ENCODE measurements at places on chromosomes 5 and 9.

- DNase-seq = no peak
Observed at GRCh38 chr5:11355491-11355890, 548.8 kb downstream of the CTNND2 start.

DNA sequence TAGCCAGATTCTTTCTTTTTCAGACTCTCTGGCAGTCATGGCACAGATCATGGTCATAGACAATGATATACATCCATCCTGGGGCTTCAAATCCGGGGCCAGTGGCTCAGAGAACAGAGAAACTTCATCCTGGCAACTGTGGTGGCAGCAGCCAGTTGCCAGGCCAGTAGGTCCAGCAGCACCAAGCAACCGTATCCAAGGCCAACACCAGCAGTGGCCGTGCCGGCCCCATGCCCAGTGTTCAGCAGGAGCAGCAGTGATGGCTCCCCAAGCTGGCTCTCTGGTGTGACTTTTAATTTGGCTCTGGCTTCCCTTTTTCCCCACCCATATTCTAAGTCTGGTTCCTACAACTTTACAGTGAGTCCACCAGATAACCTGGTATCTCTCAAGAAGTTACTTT, 300.5 kb downstream of the DEPDC1B start:
- no peak for DNase-seq

GRCh38 chr5:76854644-76855043, 4.8 kb downstream of the S100Z start:
- DNase-seq = no peak

GRCh38 chr5:22649074-22649473, 204.1 kb downstream of the CDH12 start:
- no peak for DNase-seq

- no peak for DNase-seq
Observed at GRCh38 chr9:28289746-28290145, 716.5 kb upstream of the C9orf72 start.

DNA sequence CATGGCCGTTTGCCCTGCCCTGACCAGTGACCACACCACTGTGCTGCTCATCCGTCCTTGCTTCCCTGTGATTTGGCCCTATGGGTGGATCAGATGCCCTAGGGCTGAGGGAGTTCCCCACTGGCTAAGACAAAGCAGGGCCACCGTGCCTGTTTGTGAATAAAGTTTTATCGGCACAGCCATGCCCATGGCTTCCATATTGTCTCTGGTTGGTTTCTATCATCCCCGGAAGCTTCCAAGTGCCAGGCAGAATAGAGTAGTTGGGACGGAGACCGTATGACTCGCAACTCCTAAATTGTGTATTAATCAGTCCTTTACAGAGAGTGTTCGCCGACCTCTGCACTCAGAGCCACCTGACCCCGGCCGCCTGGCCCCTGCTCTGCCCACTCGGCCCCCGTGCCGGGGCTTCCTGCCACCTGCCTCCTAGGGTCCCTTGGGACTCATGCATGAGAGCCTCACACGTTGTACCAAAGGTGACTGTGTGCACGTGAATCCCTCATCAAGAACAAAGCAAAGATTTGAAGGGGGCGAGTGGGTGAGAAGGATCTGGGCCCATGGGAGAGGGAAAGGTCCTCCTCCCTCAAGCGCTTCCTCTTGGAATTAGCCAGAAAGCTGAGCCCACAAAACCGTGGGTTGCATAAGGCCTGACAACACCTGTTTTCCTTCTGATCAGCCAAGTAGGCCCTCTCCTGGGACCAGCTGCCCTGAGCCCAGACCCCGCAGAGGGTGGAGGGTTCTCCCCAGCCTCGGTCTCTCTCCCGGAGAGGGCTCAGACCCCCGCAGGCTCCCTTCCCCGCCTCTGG, 11.7 kb upstream of the FCN2 start:
- DNase-seq = no peak

GRCh38 chr5:178791976-178792375, 61.5 kb upstream of the ZNF354A start:
- DNase-seq = no peak

DNA sequence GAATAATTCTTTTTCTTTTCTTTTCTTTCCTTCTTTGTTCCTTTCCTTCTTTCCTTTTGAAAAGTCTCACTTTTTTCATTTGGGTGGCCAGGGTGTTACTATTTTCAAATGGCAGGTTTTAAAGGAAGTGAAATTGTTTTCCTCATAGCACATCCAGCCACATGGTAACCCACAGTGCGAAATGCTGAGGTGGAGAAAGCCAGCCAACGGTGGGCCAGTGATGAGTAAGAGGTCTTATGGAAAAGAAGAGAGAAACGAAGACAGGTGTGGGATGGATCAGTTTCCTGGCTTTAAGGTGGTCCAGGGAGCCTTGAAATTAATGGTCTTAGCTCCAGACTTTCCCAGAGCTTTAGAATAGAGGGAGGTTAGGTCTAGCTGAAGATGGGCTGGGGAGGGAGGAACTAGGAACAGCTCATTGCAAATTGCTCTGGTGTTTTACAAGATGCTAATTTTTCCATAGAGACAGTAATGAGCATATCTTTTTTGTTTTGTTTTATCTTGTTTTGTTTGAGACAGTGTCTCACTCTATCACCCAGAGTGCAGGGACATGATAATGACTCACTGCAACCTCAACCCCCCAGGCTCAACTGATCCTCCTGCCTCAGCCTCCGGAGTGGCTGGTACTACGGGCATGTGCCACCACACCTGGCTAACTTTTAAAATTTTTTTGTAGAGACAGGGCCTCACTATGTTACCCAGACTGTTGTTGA, 17.8 kb downstream of the ITK start:
- no peak for DNase-seq

DNA sequence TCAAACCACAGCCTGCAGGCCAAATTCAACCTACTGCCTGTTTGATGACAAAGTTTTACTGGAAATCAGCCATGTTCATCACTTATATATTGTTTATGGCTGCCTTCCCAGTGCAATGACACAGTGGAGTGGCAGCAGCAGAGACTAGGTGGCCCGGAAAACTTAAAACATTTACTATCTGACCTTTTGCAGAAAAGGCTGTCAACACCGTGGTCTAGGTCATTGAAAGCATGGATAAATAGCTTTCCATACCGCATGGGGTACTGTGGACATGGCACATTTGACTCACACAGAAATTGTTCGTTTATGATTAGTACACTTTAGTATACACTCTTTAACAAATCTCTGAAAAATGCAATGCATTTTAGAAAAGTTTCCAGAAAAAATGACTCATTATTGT, 298.3 kb upstream of the EFNA5 start:
- no peak for DNase-seq

- no peak for DNase-seq
Observed at GRCh38 chr9:125784286-125785049, 37.3 kb downstream of the PBX3 start.

DNA sequence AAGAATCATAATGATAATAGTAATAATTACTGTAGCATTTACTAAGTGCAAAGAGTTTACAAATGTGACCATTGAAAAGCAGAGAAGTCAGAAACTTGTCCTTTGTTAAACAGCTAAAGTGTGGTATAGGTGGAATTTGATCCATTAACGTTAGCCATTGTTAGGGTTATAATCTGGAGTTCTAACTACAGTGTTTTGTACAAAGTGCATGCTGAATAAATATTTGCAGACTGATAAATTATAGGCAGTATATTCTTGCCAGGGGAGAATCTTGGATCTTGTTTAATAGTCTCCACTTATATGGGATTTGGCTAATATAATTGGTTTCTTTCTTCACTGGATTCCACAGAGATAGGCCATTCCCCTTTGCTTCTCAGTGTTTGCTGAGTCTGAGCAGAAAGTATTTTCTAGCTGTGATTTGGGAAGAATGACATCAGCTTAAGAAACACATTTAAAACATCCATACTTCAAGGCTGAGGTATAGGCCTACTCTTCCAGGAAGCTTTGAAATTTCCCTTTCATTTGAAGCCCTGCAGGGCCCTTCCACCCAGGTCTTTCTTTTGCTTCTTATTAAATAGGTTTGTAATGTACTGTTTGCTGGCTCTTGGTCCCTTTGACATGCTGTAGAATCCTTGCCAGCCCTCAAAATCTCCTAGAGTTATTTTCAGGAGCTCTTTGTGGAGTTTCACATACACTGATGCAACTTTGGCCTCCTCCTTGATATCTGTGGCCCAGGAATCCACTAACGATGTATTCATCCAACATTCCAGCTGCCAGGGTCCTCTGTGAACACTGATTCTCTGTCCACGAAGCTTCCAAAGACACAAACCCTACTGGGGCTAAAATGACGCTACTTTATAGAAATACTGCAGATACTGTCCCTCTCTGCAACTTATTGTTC, 51.4 kb downstream of the ATP10B start:
- DNase-seq = no peak

DNA sequence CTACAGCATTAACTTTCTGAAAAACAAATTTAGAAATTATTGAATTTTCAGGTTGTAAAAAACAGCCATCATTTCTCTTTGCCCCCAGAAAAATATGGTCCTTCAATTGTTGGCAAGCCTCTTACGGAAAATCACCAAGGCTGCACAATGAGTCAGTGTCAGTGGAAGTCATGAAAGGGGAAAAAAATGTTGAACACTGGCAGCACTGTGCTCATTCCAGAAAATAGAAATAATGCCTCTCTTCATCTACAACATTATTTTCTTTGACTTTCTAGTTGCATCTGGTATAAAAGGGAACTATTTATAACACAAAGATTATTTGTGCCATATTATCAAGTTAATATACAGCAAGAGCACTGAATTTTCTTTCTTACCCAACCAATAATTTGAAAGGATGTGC, 26.7 kb upstream of the STK32A start:
- no peak for DNase-seq

DNA sequence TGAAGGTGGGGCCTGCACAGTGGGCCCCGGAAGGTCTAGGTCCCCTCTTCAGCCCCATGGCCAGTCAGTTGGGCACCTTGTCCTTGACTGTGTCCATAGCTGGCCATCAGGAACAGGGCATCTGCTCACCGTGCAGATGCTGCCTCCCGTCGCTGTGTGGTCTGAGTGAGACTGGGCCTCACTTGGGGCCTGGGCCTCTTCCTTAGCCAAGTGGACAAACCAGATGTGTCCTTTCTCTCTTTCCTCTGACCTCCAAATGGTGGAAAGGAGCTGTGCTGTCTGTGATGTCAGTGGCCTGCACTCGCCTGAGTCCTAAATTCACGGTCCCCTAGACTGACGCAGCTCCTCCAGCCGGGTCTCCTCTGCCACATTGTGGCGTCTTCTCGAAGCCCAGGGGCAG, 114.5 kb downstream of the COL5A1 start:
- no peak for DNase-seq

DNA sequence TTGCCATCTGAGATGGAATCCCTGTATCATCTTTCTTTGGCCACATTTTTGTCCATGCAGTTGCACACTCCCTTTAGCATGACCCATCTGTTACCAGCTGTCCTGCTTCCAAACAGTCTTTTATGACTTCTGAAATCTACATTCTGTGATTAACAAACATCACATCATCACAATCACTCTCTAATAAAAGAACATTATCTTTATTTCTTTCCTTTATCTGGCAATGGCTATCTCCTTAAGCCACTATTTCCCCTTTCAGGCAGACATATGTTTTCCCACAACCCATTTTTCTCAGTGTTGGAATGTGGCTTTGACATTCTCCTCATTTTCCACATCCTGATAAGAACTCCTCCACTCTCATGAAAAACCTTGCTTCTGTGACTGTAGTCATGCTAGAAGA, 141.0 kb downstream of the ST8SIA4 start:
- no peak for DNase-seq

DNA sequence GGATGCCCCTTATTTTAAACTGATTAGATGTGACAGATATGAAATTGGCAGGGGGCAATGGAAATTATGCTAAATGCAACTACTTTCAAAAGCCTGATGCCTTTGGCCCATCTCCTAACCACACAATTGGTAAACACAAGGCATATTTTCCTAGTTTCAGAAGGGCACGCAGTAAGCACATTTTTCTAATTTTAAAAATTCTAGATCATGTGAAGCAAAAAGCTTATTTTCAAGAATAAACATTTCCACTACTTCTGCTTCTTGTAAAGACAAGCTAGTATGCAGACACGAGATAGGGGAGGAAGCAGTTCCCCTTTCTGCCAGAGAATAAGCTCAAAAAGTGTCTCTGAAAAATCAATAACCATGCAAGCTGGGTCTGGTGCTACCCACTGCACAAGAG, 67.7 kb downstream of the ABCA1 start:
- no peak for DNase-seq

GRCh38 chr5:79225026-79225425, 10.9 kb upstream of the JMY start:
- no peak for DNase-seq

- no peak for DNase-seq
Observed at GRCh38 chr9:120868676-120869359, 8.2 kb downstream of the PHF19 start.

DNA sequence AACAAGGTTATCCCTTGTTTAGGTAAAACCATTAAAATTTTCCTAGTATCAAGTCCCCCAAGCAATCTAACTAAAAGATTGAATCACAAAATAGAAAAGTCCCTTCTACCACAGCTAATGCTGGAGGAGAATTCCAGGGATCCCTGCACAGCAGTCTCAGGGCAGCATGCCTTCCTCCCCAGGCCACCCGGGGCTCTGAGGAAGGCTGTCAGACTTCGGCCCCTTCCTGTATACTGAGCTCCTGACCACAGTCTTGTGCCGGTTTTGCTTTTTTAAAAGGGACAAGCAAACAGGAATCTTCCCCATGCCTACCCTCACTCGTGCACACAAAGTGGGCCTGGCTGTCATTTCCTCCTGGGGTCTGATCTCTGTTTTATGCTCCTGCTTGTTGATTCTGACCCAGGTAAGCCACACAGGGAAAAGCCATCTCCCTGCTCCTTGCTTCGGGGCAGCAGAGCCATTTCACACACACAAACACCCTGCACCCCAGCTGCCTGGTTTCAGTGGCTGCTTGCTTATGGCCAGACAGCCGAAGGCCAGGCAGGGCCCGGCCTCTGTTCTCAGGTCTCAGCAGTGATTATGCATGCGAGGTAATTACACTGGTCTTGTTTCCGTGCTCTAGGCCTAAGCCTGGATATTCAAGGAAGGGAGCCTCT, 211.9 kb downstream of the NXNL2 start:
- no peak for DNase-seq

DNA sequence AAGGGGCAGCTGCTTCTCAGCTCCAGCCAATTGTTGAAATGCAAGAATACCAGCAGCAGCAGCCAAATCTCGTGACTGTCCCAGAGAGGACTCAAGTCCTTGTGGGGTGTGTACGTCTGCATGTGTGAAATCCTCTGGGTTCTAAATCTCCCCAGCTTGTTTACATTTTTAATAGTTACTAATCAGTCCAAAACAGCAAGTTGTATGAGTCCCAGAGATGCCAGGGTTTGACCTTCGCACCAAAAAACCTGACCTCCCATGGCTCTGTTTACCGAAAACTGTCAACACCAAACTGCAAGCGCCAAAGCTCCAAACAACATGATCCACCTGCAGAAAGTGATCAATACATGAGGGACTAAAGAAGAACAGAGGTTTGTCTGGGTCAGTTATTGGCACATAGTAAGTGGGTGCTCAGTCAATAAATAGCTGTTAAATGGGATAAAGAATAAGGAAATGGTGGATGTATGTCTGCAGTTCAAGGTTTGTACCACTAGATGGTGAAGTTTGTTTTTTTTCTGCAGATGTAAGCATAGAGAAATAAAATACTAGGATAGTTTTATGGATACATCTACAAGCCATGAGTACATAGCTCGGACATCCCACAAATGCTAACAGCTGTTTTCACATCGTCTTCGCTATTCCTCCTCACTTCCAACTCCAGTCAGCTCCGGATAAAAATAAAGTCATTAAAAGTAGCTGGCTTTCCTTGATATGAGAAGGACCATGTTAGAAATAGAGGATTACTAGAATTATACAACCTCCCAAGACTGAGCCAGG, 85.3 kb upstream of the ADRB2 start:
- no peak for DNase-seq
